Activated T-cell treated with anti-CD3 and anti-CD28 coated beads, Interleukin-2, amount 50 U/mL, for 48 hours (primary cell): ENCODE measurements at places on chromosomes 11 and 22.
A peak's percentile ranks its signal among the peaks of the same experiment; 100 is the strongest.

DNA sequence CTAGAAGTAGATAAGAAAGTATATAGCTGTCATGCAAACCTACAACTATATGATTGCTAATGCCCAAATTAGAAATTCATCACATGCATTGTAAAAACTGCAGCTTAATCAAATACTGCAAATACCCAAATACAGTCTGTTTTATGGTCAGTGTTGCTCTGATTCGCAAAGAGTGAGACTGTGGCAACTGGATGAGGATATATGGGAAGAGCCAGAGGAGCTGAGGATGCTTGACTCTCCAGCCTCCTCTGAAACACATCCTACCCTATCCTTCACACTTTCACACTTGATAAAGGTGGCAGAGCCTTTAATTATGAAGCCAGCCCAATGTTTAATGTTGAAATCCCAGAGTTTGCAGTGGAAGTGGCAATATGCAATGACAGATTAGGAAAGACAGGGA, 21.9 kb upstream of the OR2AT4 start:
- no peak for DNase-seq

GRCh38 chr22:26737262-26737661, 79.9 kb downstream of the MIAT start:
- DNase-seq = no peak

DNA sequence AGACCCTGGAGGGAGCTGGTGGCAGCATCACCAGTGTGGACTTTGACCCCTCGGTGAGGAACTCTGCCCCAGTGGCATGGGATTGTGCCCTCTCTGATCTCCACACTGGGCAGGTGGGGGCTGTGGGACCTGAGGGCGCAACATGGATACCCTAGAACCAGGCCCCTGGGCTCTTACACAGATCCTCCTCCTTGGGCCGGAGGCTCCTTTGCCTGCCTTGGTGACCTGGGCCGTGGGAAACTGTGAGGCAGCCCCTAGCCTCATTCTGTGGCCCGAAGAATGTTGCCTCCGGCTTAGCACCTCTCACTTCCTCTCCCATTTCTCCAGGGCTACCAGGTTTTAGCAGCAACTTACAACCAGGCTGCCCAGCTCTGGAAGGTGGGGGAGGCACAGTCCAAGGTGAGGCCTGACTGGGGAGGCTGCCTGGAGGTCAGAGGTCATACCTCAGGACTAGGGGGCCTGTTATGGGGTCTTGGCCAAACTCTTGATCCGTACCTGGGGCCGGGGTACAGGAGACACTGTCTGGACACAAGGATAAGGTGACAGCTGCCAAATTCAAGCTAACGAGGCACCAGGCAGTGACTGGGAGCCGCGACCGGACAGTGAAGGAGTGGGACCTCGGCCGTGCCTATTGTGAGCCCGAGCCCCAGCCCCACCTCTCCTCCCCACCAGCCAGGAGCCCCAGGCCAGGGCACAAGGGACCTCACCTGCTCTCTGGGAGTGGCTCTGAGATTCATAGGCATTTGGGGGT, 12.2 kb downstream of the ATG16L2 start:
- DNase-seq = no peak

- no peak for DNase-seq
These were observed 1166.6 kb downstream of the BRD1 start for GRCh38 chr22:48660790-48661740.

GRCh38 chr22:20864186-20864908, 5.5 kb downstream of the SNAP29 start:
- DNase-seq = no peak

GRCh38 chr11:27532652-27533325, 26.2 kb upstream of the LIN7C start:
- DNase-seq = no peak

- DNase-seq = no peak
These were observed 6.9 kb upstream of the CYP2R1 start for GRCh38 chr11:14898906-14899305.

DNA sequence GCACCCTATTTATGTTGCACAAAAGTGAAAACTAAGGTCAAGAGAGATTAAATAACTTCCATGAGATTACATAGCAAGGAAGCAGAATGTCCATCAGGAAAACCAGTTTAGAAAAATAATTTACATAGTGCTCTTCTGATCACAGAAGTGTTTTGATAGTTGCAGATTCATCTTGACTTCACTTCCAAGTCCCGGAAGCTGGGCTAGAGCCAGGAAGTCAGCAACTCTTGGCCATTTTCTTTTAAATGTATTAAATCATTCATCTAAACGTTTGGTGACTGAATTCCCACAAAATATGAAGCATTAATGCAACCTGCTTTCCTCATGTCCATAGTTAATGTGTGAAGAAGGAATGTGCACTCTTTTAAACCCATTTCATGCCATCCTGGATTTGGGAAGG, 29.7 kb downstream of the APLP2 start:
- DNase-seq = no peak

DNA sequence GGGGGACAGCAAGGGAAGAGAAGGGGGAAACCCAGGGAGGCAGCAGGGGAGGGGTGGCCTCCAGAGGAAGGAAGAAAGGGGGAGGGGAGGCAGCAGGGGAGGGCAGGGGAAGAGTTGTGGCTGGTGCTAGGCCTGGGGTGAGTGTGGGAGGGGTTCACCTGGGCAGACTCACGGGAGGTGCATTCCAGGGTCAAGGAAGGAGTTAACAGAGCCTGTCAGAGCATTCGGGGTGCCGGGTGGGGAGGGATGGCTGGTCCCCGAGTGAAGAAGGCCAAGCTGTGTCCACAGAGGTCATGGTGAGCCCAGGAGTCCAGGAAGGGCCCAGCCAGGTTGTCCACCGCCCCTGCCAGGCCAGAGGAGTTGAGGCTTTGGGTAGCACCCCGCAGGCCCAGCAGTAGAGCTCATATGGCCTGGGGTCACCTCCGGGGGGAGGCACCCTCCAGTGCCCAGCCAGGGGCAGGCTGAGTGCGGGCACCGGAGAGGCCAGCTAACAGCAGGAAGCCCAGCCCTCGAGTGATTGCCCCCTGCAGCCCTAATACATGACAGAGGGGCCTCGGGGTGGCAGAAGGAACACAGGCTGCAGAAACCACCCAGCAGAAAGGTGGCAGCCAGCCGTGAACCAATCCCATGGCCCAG, 31.1 kb upstream of the PPARA start:
- DNase-seq = no peak

- DNase-seq = no peak
These were observed 31.7 kb upstream of the P2RY2 start for GRCh38 chr11:73186294-73186850.

DNA sequence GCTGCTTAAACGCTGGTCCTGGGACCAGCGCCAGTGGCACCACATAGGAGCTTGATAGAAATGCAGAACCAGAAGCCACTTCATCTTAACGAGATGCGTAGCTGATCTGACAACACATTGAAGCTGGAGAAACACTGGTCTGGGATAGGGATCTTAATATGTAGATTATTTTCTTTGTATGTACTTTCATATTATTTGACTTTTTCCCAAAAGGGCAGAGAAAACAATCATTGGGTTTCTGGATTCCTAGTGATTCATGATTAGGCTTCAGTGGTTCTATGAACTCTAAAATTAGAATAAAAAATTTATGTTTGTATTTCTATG, 12.3 kb downstream of the MPEG1 start:
- no peak for DNase-seq

- DNase-seq = no peak
These were observed 42.6 kb upstream of the SMCO4 start for GRCh38 chr11:93585758-93586157.

GRCh38 chr11:10495464-10495786, 40.4 kb downstream of the AMPD3 start:
- DNase-seq = no peak

DNA sequence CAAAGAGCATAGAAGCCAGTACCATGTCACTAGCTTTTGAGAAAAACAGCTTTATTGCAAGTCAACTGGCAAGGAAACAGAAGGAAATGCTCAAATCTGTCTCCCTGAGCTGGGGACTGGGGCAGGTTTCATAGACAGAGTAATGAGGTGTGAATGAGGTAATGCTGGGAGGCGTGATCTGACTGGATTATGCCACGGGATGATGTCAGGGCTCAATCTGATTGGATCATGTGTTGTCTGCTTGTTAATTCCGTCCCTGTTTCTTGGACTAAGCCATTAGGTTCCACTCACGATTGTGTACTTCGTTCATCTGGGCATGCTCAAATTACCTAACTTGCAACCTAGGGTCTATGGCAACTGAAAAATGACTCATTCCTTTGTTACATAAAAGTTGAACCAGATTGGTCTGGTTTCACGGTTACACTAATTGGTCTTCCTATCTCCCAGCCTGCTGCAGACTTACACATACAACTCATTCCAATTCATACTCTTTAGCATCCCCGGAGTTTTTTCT, 20.2 kb upstream of the OR10A5 start:
- DNase-seq = no peak

- DNase-seq = no peak
These were observed 2.7 kb upstream of the ARHGAP42 start for GRCh38 chr11:100684101-100685065.

DNA sequence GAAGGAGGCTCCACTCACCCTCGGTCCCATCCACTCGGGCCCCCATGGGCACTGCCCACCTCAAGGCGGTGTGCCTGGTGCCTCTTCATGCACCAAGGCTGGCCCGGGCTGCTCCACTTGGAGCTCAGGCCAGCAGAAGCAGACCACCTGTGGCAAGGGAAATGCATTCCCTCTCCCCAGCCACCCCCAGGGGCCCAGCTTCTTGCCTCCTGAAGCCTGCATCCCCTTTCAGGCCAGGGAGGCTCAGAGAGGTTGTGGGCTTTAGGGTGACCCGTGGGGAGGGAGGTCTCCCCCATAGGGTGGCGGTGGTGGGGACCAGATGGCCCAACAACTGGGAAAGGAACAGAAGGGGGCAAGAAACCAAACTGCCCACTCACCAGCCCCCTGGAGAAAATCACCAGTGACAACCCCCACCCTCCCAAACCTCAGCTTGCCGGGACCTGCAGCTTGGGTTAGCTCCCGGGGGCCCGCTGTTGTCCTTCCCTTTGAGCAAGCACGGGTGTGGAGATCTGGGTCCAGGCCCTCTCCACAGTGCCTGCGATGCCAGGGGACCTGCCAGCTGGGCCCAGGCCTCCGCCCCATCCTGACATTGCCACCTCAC, 8.4 kb downstream of the CBX6 start:
- DNase-seq = no peak

GRCh38 chr11:97764605-97765004, 1256.1 kb upstream of the CNTN5 start:
- DNase-seq = no peak

DNA sequence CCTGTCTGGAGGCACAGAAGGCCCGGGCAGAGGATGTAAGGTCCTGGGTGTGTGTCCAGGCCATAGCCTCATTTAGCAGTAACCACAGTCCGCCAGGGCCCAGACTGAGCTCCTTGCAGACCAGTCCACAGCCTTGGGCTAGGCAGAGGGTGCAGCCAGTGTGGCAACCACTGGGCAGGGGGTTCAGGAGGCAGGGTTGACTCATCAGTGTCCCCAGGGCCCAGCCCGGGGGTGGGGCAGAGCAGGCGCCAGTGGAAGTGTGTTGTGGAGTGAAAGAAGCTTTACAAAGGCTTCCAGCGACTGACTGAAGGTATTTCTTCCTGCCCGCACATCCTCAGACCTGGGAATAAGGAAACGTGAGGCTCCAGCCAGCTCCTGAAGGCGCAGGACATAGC, 27.7 kb upstream of the WNT11 start:
- peak; percentile 41 for DNase-seq

GRCh38 chr11:39174196-39174595, 2285.3 kb downstream of the LRRC4C start:
- no peak for DNase-seq

DNA sequence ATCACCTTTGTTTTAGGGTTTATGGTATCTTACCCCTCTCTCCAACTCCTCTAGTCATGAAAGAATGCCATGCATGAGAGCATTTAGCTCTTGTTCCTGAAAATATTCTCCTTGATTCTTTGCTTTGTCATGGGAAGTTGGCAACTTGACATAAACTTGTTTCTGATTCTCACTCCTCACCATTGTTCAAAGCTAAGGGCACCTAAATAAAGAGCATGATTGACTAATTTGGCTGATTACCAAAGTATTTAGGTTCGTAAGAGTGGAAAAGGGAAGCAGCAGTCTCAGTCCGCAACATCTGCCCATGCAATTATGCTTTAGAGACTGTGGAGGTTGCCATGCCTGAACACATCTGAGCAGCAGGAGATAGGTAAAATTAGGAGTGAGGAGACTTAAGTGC, 26.4 kb downstream of the OR52K1 start:
- DNase-seq = no peak

DNA sequence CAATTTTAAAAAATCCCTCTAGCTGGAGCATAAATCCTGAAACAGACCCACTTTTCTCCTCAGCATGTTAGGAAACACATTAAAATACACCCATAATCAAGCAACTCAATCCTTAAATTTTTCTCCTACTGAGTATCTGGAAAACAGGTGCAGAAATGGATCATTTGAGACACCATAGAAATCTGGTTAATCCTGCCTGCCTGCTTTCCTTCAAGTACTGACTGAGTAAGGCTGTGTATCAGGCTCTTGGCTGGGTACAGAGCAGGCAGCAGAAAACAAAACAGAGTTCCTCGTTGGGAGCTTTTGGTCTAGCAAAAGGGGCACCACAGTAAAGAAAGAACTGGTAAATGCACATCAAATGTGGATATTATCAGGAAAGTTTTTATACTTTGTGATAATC, 1.9 kb downstream of the KCNQ1OT1 start:
- no peak for DNase-seq

- no peak for DNase-seq
These were observed 274.2 kb downstream of the FAM76B start for GRCh38 chr11:95515371-95515770.

DNA sequence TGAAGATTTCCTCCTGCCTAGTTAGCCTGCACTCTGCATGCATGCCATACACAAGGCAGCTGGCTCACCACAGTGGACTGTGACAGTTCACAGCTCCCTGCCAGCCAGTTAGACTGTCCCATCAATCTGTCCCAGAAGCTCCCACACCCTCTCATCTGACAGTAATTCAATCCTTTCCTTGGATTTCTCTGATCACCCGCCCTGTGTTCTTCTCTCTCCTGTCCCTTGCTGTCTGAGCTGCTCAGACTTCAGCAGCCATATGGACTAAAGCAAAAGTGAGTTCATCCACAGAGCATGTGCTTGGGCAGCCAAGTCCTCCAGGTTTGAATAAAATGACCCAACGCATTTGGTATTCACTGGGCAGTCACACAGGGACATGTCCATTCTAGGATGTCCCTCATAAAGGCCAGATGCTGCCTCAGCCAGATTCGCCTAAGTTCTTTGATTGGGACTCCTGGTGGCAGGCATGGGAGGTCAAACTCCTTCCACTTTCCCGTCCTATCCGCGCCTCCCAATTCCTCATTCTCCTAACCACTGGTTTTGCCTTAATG, 54.5 kb upstream of the ZBTB44 start:
- DNase-seq = no peak

DNA sequence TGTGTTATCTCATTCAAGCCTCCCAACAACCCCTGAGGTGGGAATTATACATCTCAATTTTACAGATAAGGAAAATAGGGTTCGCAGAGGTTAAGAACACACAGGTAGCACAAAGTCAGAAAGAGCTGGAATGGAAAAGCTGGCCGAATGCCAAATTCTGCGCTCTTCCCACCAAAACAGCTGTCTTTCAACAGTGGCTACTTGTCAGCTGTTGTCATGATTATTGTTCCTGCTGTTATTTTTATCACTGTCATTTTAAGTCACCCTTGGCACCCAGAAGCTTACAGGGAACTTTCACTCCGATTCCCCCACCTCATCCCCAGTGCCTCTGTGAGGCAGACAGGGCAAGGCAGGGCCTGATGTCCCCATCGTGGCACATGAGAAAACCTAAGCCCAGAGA, 74.5 kb upstream of the CSNK2A3 start:
- DNase-seq = no peak
